Lung (tissue), 17 donors: ENCODE measurements at places on chromosomes 7 and 10.

DNA sequence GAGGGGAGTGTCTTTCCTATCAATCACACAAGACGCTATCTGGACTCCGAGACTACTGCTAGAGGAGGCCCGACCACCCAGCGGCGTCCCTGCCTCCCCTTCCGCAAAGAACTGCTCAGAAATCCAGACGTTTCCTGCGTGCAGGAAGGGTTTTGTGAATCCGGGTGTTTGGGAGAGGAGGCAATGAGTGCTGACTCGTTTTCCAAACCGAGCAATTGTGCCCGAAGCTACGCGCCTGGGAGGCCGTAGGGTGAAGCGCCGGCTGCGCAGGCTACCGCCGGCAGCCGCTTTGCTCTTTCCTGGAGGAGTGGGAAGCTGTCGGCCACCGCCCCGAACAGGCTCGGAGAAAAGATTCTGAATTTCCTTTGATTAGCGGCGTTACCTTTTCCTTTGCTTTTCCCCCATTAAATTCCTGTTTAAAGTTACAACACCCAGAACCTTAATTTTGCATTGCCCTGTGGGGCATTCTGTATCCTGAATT is 5.3 kb downstream of the VAX1 start:
- no peak for DNase-seq

GRCh38 chr7:8384901-8385300 is 48.5 kb upstream of the NXPH1 start:
- no peak for DNase-seq

DNA sequence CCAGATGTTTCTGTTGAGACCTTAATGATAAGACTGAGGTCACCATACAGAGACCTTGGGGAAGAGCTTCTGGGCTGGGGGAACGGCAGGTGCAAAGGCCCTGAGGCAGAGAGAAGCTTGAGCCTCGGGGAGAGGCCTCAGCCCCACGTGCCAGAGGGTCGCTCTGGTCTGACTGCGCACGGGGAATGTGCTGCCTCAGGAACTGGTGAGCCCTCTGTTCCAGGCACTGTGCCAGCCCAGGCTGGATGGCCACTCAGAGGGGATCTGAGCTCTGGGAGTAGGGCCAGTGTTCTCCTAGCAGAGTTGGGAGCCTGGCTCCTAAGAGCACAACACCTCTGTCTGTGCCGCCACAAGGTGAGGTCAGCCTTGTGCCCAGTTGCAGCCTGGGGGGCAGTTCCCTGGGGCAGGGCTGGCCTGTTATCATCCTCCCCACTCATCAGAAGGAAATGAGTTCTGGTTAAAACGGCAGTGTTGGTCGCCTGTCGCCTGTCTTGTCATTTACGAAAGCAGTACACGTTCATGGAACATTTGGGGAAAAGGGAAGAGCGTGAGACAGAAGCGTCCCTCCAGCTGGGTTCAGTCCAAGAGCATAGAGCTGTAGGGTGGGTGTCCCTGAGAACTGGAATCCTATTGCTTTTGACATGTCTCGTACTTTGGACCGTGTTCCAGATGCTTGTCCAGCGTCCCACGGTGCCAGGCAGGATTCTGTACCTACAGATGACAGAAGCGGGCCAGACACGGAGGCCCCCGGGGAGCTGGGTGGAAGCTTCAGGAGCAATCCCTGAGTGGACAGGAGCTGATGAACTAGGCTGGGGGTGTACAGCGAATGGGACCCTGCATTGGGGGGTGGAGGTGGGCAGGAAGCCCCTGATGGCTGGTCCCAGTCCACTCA is 4.3 kb downstream of the TTYH3 start:
- peak; percentile 68 for DNase-seq

DNA sequence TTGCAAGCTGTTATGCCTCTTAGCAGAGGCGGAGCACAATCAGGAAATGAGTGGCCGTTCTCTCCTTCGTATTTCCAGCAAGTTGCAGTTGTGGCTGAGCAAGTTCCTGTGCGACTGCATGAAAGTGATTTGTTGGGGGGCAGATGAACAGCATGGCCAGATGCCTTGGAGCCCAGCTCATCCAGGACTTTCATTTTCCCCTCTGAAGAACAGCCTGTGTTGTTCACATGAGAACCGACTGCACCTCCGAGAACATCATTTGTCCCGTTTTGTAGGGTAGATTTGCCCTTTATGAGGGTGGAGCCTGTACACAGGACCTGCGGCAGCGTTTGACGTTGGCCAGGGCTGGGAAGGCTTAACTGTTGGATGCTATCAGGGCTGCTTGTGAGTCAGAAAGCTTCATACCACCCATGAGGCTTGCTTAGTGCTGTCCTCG is 4.4 kb downstream of the BAG3 start:
- DNase-seq = peak; percentile 42

GRCh38 chr7:156889746-156890145 is 3.2 kb downstream of the LMBR1 start:
- DNase-seq = no peak

GRCh38 chr7:130906575-130906974 is 172.6 kb upstream of the KLF14 start:
- DNase-seq = no peak
